Ureter (tissue), 1 donor: ENCODE measurements at places on chromosomes 7 and 10.

DNA sequence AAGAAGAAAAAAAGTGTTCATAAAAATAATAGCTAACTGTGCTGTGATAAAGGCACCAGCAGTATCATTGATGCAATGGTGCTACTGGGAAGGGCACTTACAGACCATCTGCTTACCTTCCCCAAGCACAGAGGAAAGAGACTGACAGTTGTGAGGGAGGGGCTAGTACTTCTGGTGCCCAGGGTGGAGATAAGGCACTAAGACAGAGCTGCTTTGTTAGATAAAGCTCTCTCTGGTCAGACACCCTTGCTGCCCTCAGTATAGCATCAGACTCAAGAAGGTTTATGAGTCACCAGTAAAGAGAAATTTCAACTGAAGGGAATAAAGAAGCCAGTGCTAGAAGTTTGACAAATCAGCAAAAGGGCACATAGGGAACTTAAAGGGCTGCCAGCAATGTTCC, 325.6 kb downstream of the HPSE2 start:
- no peak for DNase-seq

DNA sequence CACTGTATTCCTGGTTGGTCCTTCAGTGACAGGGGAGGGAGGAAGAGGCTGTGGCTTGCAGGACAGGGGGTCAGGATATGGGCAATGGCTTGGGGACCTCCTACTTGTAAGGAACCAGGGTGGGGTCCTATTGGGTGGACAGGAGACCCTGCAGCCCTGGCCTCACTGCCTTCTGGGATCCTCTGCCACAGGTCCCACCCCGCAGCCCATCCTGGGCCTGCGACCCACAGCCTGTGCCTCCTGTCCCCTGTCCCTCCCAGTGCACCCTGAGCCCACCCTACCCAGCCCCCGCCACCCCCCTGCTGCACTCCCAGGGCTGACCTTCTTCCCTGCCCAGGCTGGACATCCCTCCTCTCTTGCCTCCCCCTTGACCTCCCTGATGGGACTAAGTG, 58.7 kb upstream of the MYL10 start:
- DNase-seq: no peak

DNA sequence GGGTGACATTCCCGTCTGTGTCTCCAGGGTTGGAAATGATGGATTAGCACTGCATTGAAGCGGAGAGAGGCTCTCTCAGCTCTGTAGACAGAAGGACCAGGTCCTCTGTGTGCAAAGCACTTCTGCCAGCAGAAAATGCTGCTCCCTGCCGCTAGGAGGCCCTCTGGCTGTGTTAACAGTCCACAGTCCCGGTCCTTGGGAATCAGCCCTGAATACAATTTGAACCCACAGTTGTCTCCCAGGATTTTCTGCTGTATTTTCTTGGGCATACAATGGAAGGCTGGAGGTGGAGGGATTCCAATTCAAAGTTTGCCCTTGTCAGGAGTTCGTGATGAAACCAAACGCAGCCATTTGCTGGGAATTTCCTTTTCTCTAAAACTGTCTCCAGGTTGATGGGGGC, 205.2 kb downstream of the GLRX3 start:
- no peak for DNase-seq

GRCh38 chr10:71245420-71246325, 33.3 kb downstream of the UNC5B start:
- DNase-seq: no peak

DNA sequence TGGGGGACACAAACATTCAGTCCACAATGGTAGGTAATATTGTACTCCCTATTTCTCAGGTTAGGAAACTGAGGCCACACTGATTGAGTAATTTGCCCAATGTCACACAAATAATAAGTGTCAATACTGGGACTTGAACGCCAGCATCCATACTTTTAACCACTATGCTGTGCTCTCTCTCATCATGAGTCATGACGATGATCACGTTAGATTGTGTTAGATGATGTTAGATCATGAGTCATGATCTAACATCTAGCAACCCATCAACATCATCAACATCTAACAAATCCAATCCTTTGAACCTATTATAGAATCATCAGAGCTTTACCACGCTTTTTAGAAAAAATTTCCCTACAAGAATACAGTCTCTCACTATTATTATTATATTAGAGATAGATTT, 28.1 kb upstream of the HERPUD2 start:
- no peak for DNase-seq

DNA sequence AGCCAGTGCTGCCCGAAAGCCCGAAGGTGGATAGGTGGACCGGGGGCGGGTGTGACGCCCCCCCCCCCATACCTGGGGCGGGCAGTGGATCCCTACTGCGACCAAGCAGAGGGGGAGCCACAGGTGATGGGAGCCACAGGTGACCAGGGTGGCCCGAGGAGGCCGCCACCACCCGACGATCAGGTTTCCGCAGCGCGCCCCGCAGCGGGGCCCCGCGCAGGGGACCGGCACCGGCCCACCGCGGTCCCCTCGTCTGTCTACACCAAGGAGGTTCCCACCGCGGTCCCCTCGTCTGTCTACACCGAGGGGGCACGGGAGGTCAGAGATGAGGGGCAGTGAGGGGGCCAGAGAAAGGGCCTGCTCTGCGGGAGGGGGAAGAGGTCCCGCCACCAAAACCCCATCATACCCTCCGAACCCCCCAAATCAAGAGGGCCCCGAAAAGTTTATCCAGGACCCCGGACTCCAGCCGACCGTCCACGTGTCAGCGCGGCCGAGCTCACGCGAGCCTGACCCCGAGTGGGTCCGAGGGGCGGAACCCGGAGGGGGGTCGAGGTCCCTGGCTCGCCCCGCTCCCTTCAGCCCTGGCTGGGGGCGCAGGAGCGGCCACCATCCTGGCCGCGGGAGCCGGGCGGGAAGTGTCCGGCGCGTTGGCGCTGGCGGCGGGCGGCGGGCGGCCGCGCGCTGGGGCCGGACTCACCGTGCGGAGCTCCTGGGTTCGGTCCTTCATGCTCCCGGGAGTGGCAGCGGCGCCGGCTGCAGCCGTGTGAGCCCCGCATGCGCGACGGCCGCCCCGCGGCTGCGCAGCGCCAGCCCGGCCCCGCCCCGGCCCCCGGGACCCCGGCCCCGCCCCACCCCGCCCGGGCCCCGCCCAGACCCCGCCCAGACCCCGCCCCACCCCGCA, at the start of gene STX1A:
TSS of gene STX1A (minus strand) at position 765 of the 901 bp plus-strand sequence. CDS start at position 727, 38 bp downstream.
- no peak for DNase-seq

- peak; percentile 36 for DNase-seq
Measured at GRCh38 chr7:157521061-157521731, 184.4 kb downstream of the DNAJB6 start.

- DNase-seq: no peak
Measured at GRCh38 chr7:138853448-138853847, 55.5 kb upstream of the ATP6V0A4 start.

- no peak for DNase-seq
Measured at GRCh38 chr7:36871355-36871738, 147.1 kb upstream of the AOAH start.

DNA sequence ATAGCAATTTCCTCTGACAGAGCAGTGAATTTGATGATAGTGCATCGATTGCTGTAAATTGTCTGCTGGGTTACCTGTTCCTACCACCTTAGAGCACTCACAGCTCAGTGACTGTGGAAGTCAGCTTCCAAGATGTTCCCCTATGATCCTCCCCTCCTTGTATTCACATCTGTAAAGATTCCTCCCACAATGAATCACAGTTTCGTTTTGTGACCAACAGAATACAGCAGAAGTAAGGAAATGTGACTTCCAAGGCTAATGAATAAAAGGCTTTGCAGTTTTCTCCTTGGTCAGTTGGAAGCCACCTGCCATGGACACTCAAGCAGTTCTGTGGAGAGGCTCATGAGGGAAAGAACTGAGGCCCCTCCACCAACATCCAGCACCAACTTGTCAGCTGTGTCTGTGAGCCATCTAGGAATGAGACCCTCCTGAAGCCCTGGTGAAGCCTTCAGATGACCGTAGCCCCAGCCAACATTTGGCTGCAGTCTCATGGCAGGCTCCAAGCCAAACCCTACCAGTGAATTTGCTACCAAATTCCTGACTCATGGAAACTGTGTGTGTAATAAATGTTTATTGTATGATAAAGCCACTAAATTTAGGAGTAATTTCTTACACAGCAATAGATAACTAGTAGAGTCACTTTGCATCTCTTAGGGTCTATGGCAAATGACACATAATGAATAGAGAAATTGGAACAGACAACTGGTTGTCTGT, 309.5 kb upstream of the NPVF start:
- DNase-seq: no peak
